ENCODE measurements at places on chromosomes 12 and 14. TPM values are rescaled to one million over a fixed set of nuclear protein-coding genes. Genes with fewer than 3 reads are reported as not detected.

DLGAP5 gene
- 0.73 TPM for total RNA-seq

DNA sequence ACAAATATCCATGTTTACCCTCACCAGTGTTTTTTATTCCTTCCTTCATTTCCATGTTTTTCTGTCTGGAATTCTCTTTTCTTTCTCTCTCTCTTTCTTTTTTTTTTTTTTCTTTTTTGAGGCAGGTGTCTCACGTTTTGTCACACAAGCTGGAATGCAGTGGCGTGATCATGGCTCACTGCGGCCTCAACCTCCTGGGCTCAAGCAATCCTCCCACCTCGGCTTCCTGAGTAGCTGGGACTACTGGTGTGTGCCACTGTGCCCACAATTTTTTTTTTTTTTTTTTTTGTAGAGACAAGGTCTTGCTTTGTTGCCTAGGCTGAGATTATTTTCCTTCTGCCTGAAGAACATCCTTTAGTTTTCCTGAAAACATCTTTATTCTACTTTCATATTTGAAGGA lies 15.0 kb upstream of the AMIGO2 start:
- H3K4me1 ChIP-seq, result no peaks in the 10 kb centered on the region
- H3K4me3 ChIP-seq, result no peak overlapping the region
- no peaks in the 10 kb centered on the region for H3K27me3 ChIP-seq

DNA sequence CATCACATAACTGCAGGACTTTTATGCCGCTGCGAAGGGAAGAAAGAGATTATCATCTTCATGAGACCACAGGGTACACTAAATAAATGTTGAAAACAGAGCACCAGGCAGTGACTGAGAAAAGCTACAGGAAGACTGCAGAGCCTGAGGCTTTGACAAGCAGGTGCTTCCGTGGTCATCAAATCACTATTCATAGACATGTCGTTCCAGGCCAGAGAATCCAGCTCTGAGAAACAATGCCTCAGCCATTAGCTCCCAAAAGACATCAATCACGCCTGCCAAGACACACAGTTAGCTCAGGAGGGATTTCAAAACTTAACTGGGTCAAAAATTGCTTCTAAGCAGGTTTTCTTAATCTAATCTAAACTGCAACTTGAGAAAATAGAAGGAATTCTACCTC lies 47.2 kb upstream of the GARIN6 start:
- H3K36me3 ChIP-seq, result no peaks in the 10 kb centered on the region
- no peak overlapping the region for H3K4me3 ChIP-seq
- no peaks in the 10 kb centered on the region for H3K4me1 ChIP-seq
- H3K27me3 ChIP-seq, result no peaks in the 10 kb centered on the region

DNA sequence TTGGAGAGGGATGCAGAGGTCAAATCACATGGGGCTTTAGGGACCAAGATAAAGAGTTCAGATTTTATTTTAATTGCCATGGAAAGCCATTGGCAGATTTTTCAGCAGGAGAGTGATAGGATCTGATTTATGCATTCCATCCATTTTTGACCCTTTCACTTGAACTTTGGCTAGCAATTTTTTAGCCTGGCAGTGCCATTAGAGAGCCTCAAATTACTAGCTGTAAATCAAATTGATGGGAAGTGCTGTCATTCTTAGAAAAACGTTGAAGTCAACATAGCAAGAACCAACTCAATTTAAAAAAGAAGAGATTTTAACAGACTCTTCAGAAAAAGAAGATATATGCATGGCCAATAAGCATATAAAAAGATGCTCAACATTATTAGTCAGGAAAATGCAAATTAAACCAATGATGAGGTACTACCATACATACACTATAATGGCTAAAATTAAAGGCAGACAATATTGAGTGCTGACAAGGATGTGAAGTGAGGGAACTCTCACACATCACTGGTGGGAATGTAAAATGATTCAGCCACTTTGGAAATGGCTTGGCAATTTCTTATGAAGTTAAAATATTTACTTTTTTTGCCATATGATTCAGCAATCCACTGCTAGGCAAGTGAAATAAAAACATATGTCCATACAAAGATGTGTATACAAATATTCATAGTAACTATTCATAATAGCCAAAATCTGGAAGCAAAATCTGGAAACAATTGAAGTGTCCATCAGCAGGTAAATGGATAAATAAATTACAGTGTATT lies 89.7 kb downstream of the PTCSC3 start:
- no peak for DNase-seq
- H3K27ac ChIP-seq, result no peak overlapping the region
- H3K27me3 ChIP-seq, result peaks cover 3% of the 10 kb centered on the region

- no peaks in the 10 kb centered on the region for H3K27me3 ChIP-seq
- H3K4me3 ChIP-seq, result no peak overlapping the region
- H3K4me1 ChIP-seq, result peaks cover 50% of the 10 kb centered on the region
- no peak for DNase-seq
- H3K36me3 ChIP-seq, result no peaks in the 10 kb centered on the region
Observed at GRCh38 chr14:59305231-59305630, 116.8 kb downstream of the DAAM1 start.

CDH24 gene
- total RNA-seq, result 0.73 TPM

REM2 gene
- total RNA-seq, result 1.4 TPM

DNA sequence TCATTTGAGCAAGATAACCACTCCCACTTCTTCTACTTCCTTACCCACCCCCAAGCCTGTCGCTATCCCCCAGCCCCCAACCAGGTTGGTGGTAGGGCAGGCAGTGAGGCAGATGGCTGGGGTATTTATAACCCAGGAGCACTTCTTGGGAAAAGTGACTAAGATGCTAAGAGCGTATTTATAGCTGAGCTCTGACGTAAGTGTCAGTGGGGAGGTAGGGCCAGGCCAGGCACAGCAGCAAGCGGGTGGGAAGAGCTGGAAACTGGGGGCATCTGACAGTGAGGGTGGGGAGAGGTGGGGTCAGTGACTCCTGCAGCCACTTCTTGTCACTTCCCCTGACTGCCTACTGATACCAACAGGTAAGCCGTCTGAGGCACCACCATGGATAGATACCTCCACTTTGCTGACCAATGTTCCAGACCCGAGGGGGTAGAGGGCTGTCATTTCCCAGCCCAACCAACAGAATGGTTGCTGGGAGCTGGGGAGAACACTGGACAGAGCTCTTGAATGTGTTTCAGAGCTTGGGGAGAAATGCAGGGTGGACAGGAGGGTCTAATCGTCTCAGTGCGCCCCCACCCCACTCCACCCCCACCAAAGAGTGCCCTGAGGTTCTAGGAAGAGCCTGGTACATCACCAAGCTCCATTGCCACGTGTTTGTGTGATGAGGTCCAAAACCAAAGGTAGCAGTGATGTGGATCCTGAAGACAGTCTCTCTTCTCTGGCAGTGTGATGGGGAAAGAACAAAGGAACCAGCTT lies 2.7 kb upstream of the INHBE start:
- DNase-seq, result no peak
- peaks cover 9% of the 10 kb centered on the region for H3K4me1 ChIP-seq
- no peaks in the 10 kb centered on the region for H3K36me3 ChIP-seq
- H3K27ac ChIP-seq, result no peak overlapping the region
- H3K27me3 ChIP-seq, result no peaks in the 10 kb centered on the region

GRCh38 chr12:89350630-89351488 lies 1.4 kb downstream of the DUSP6 start:
- peak; percentile 23 for DNase-seq
- peak overlapping the region; percentile 82 for H3K27ac ChIP-seq
- H3K36me3 ChIP-seq, result peaks cover 8% of the 10 kb centered on the region

DNA sequence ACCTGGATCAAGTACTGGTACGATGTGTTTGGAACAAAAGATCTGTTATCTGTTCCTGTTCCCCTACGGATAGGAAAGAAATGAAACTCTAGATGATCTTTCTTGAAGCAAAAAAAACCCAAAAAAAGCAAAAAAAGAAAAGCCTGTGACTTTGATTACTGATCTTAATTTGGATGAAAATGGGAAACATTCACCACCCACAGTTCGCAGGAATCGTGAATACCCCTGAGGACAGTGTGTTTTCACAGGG lies 138.7 kb upstream of the LMNTD1 start:
- no peaks in the 10 kb centered on the region for H3K4me1 ChIP-seq
- no peak for DNase-seq
- H3K4me3 ChIP-seq, result no peak overlapping the region
- H3K36me3 ChIP-seq, result no peaks in the 10 kb centered on the region

DACT1 gene
- 3.5 TPM for total RNA-seq

STON2 gene
- not detected for total RNA-seq

DNA sequence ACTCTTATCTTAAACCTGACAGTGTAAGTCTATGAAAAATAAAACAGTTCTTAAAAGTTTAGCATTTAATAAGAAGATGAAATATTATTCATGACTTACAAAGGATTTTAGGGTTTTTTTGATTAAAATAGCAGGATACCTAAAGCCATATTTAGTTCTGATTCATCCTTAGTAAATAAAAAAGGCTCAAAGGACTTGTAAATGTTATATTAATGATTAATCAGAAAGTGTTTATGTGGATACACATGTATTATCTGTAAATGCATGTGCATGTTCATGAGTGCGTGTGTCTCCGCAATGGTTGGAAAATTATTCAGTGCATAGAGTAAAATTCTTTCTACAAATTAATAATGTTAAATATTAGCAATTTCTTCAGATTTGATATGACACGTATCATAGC lies 4.4 kb downstream of the KLRF1 start:
- H3K4me3 ChIP-seq, result no peak overlapping the region
- no peaks in the 10 kb centered on the region for H3K36me3 ChIP-seq
- H3K4me1 ChIP-seq, result no peaks in the 10 kb centered on the region
- no peaks in the 10 kb centered on the region for H3K27me3 ChIP-seq

GALNT9 gene
- not detected for total RNA-seq

- no peak overlapping the region for H3K27ac ChIP-seq
- no peak for DNase-seq
- no peaks in the 10 kb centered on the region for H3K27me3 ChIP-seq
- no peaks in the 10 kb centered on the region for H3K36me3 ChIP-seq
- H3K4me1 ChIP-seq, result no peaks in the 10 kb centered on the region
Observed at GRCh38 chr14:80223696-80224465, 12.6 kb upstream of the DIO2 start.

DNA sequence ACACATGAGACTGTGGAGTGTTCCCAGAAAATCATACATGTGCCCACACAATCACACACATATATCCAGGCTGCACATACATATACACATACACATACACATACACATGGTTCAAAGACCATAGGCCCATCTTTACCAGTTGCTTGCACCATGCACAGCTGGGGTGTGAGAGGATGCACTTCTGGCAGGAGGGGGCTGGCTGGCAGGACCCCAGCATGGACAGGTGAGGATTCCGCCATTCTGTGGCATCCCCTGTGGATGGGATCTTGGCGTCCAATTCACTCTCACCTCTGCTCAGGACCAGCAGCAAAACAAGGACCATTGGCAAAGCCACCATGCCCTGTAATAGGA lies 7.0 kb downstream of the ITGB7 start:
- H3K27ac ChIP-seq, result peak overlapping the region; percentile 86
- peaks cover 76% of the 10 kb centered on the region for H3K4me1 ChIP-seq
- H3K36me3 ChIP-seq, result peaks cover 44% of the 10 kb centered on the region

- DNase-seq, result no peak
- H3K4me3 ChIP-seq, result no peak overlapping the region
- H3K36me3 ChIP-seq, result no peaks in the 10 kb centered on the region
- H3K27me3 ChIP-seq, result peaks cover 5% of the 10 kb centered on the region
- H3K27ac ChIP-seq, result no peak overlapping the region
Observed at GRCh38 chr14:61145903-61146481, 135.1 kb downstream of the TMEM30B start.

NGB gene
- total RNA-seq, result not detected

DNA sequence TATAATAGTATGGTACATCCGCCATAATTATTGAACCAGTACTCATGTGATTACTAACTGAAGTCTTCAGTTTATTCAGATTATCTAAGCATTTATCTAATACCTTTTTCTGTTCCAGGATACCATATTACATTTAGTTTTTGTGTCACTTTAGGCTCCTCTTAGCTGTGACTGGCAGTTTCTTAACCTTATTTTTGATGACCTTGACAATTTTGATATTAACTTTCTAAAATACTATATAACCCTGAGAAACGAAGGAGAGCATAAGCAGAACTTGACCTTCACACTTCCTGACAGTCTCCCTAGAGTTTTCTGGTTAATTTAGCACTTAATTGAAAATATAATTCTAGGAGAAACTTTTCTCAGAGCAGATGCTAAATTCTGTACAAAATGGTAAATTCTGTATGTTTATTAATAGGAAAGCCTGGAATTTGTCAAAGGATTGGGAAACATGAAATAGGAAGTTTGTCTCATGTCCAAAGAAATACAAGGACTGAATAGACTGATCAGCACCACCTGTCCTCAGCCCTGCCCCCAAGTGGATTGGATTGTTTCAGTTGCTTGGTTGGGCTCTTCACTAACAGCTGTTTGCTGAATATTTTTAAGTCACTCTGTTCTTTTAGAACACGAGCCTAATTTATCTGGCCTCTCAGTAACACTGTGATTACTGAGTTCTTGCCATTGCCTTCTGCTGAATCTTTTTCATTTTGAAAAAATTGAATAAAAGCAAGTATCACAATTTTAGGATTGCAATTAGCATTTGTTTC lies 6.0 kb downstream of the BICDL1 start:
- peaks cover 21% of the 10 kb centered on the region for H3K4me1 ChIP-seq
- H3K27me3 ChIP-seq, result no peaks in the 10 kb centered on the region
- DNase-seq, result no peak
- H3K36me3 ChIP-seq, result peaks cover 16% of the 10 kb centered on the region
- H3K4me3 ChIP-seq, result no peak overlapping the region
- no peak overlapping the region for H3K27ac ChIP-seq

FZD10 gene
- not detected for total RNA-seq

STYK1 gene
- total RNA-seq, result not detected

RHNO1 gene
- total RNA-seq, result 14.4 TPM

NRDE2 gene
- total RNA-seq, result 35.3 TPM

KDM2B gene
- 197 TPM for total RNA-seq

IRF9 gene
- total RNA-seq, result 229 TPM

SPRYD4 gene
- 5.8 TPM for total RNA-seq

LRRC43 gene
- total RNA-seq, result not detected

WIF1 gene
- total RNA-seq, result not detected

BDKRB2 gene
- total RNA-seq, result not detected

DNA sequence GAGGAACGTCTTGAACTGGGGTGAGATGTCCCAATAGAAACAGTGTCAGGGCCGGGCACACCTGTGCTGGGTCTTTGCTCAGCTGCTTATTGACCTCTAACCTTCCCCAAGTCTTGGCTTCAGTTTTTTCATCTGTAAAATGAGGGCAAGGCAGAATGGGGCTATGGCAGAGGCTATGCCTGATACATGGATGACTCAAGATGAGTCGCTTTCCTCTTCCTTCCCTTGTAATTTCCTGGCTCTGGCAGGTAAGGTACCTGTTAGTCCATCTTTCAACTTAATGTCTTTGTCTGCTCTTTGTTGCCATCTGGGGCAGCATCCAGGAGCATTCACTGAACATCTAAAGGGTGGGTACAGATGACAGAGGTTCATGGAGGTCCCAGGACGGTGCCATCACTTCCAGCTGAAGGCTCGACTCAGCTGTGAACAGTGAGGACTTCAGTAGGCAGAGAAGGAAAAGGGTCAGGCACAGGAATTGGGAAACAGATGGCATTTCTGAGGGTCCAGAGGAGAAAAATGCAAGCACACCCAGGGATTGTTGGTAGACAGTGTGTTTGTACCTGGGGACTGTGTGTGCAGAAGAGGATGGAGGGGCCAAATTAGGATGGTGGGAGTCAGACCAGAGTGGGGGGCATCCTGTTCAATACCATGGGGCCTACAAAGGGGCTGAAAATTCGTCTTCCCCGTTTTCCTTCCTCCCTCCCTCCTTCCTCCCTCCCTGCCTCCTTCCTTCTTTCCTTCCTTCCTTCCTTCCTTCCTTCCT lies 268.3 kb downstream of the VRK1 start:
- H3K4me3 ChIP-seq, result no peak overlapping the region
- H3K36me3 ChIP-seq, result no peaks in the 10 kb centered on the region
- H3K27ac ChIP-seq, result no peak overlapping the region
- peaks cover 9% of the 10 kb centered on the region for H3K27me3 ChIP-seq
- H3K4me1 ChIP-seq, result no peaks in the 10 kb centered on the region
- no peak for DNase-seq

Measured in activated B cell treated with CpG ODN at 0.5 μM for 24 hours (primary cell).